ENCODE measurements at places on chromosomes 2 and 18. TPM values are rescaled to one million over a fixed set of nuclear protein-coding genes. Genes with fewer than 3 reads are reported as not detected.
A peak's percentile ranks its signal among the peaks of the same experiment; 100 is the strongest.

Gene PLCD4
- total RNA-seq = 5.7 TPM

Gene CRIM1
- 15.2 TPM for total RNA-seq

Gene MBP
- 25.5 TPM for total RNA-seq

Gene RAPH1
- total RNA-seq = 27.7 TPM

Gene SH3BP4
- 10.7 TPM for total RNA-seq

Gene CCBE1
- total RNA-seq = 0.40 TPM

Gene GTF2A1L
- total RNA-seq = not detected

Gene PARD6G
- 33.8 TPM for total RNA-seq

Gene PLGLB2
- 0.20 TPM for total RNA-seq

Gene GYPC
- 4.9 TPM for total RNA-seq

Gene POMC
- total RNA-seq = 0.44 TPM

Gene FKBP7
- total RNA-seq = 1.00 TPM

Gene RPL31
- total RNA-seq = 1,141 TPM

GRCh38 chr18:63684718-63685117, 18.0 kb upstream of the SERPINB11 start:
- ATAC-seq = no peak

DNA sequence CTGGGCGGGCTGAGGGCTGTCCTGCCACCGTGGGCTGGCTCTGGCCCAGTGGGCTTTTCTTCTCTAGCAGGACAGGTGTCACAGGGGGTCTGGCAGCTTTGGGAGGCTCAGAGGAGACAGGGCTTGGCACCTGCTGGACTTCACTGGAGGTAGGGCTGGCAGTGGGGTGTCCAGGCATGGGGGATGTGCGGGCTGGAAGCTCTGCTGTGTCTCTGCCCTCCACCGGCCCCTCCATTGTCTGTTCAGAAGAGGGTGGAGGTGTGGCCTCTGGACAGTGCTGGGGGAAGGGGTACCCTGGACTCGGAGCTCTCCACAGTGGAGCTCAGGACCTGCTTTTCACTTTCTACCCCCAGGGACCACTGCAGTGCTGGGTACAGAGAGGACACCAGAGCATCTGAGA, 9.2 kb downstream of the PTPRN start:
- no peak for ATAC-seq

DNA sequence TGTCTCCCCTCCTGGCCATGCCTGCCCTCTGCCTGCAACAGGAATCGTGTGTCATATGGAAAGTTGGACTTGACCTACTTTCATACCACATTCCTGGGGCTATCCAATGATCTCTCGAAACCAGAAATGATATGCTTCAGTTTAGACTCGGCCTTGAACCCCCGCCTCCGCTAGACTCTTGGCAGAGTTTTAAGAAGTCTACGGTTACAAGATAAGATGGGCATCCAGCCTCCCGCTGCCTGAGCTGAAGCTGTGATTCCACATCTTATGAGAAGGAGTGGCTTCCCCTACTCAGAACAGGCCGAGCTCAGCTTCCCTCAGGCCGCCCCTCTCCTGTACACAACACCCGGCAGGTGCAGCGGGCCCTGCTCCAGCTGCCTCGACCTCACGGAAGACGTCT, 73.9 kb downstream of the MTCL1 start:
- ATAC-seq = no peak

- ATAC-seq = no peak
These were observed 109.2 kb downstream of the CCDC85A start for GRCh38 chr2:56292951-56293350.

GRCh38 chr2:1053786-1054185, 103.1 kb downstream of the SNTG2 start:
- ATAC-seq = no peak

- no peak for ATAC-seq
These were observed 4.8 kb downstream of the ITGA4 start for GRCh38 chr2:181462033-181462432.

DNA sequence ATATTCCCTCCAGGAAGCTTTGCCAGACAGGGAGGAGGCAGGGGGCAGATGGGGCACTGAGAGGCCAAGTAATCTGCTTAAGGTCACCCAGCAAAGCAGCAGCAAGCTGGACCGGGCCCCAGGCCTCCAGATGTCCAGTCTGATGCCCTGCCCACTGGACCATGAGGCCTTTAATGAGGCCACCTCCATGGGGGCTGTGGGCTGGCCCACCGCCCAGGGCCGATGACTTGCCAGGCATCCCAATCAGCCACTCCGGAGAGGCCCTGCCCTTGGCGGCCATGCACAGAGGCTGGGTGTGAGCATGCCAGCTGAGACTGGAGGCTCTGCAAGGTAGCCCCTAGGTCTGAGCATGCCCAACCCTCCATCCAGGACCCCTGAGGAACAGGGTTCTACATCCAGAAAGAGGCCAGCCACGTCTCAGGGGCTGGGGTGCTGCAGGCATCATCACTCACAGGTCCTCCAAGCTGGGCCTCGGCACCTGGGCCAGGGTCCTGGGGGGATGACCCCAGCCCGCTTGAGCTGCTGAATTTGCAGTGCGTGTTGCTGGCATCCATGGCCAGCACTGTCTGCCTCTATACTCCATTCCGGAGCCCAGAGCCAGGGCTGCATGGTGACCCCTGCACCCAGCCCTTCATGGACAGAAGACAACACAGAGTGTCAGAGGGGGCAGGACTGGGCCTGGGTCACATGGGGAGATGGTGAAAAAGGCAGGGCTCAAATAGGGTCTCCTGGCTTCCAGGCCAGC, 164.2 kb downstream of the INHBB start:
- no peak for ATAC-seq

DNA sequence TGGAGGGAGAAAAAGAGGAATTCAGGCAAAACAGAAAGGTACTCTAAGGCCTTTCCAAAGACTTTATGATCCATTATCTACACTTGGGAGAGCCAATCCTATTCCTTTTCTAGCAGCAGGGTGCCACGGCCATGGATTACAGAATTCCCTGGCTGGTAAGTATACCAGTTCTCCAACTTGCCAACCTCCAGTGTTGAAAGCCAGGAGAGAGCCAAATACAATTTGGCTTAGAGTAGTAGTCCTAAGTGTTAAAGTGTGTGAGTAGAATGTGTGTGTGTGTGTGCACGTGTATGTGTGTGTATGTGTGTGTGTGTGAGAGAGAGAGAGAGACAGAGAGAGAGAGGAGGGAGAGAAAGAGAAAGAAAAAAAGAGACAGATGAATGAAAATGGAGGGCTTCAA, 43.3 kb downstream of the WDPCP start:
- ATAC-seq = no peak

DNA sequence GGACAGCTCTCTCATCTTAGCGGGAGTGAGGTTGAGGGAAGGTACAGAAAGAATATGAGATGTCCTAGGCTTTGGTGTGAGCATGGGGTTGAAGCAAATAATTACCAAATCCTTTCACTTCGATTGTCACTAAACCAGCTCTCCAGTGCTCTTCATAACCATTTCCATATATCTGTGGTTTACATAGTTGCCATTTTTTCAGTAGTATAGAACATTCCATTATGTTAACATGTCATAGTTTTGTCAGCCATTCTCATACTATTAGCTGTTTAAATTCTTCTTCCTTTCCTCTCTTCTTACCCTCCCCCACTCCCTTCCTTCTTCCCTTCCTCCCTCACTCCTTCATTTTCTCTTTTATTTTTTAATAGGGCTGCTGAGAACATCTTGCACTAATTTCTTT, 205.9 kb downstream of the BABAM2 start:
- ATAC-seq = no peak

DNA sequence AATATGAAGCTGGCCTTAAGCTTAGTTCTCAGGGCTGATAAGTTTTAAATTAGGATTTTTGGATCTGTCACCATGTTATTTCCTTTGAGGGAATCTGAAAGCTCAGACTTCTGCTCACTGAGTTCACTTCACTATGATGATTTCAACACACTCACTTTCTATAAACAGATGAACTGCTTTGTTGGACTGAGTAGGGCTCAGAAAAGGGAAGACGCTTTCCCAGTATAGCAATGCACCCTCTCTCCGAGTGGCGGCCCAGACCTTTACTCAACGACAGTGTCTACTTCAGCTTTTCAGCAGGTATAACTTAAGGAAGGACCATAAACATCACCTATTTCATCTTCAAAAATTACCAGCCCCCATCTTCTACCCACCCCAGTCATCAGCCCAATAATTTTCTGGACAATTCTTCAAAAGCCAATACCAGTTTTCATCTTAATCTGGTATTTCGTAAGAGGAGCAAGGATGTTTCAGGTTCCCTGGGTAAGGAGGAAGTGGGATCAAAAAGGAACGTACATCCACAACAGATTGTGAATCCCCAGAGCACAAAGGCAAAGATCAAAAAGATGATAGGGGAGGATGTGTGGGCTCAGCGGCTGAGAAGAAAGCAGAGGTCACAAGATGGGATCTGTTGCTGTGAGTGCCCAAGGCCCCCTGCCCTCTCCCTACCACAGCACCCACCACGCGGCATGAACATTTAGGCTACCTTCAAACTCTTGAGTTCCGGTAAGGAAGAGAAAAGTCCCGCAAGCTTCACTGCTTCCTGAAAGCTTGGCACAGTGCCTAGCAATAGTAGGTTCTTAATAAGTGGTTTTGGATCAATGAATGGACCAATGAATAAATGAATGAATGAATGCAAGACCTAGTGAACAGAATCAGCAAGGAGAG, 41.9 kb downstream of the LPIN2 start:
- ATAC-seq = peak; percentile 48

GRCh38 chr2:8122520-8122919, 559.3 kb upstream of the ID2 start:
- ATAC-seq = no peak

- ATAC-seq = no peak
These were observed 516.8 kb downstream of the ADCYAP1 start for GRCh38 chr18:1421502-1421901.

DNA sequence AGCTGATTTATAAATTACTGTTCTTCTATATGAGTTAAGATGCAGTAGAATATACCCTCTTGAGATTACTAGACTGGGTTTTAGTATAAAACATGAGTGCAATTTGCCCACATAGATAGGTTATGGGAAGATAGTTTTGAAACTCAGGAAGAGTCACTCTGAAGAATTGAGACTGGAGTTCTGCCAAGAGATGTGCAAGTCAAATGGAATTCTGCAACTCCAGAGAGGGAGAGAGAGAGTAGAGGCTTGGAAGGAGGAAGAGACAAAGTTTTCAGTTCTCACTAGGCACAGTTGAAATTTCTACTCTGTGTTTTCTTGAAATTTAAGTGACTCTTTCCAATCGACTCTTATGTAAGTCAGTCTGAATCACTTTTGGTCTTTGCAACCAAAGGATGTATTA, 878.8 kb downstream of the TSN start:
- ATAC-seq = no peak

DNA sequence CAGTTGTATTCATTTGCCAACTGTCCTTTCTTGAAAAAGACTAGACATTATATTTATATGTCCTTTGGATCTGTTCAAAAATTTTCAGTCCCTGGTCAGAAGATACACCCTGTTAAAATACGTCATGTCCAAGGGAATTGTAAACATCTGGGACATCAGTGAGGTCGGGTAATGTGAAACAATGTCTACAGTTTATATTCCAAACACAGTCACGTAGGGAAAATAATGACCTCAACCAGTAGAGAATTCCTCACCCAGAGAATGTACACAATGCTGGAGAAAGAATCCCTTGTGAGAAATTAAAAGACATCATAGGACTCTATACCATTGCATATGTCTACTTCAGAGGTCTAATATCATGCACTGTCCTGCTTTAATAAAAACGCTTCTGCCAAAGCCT, 888.0 kb upstream of the CHAC2 start:
- ATAC-seq = no peak

GRCh38 chr18:13302040-13302439, 83.5 kb downstream of the LDLRAD4 start:
- no peak for ATAC-seq

GRCh38 chr2:217610401-217610814, 392.4 kb downstream of the TNS1 start:
- peak; percentile 64 for ATAC-seq

DNA sequence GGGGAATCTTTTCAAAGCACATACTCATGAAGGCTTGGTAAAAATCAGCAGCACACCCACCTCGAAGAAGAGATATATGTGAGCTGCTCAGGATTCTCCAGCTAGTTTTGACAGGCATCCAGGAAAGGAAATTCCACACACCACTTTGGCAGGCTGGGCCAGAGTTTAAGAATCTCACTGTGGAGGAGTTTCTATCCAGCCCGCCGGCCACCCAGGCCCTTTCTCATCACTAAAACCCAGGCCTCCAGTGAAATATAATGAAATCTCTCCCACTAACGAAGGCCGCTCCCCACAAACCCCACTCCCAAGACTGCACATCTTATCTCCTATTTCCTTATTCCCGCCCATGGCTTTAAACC, 202.0 kb downstream of the GLI2 start:
- ATAC-seq = no peak

DNA sequence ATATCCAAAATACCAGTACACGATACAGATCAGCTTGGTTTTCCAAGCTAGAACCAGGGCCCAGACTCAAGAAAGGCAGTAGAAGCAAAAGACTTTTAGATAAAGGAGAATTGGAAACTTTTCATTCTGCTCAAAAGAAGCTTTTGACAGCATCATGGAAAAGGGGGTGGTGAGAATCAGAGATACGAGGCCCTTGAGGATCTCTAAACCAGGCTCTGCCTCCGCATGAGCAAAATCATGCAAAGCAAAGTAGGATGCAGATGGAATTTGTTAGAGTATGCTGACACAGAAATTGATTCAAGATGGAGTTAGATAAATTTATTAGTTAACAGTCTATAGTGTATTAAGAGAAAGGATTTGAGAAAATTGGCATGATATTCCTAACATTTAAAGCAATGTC, 39.8 kb downstream of the FAM98A start:
- no peak for ATAC-seq

- no peak for ATAC-seq
These were observed 466.0 kb downstream of the RIT2 start for GRCh38 chr18:42649331-42650035.

DNA sequence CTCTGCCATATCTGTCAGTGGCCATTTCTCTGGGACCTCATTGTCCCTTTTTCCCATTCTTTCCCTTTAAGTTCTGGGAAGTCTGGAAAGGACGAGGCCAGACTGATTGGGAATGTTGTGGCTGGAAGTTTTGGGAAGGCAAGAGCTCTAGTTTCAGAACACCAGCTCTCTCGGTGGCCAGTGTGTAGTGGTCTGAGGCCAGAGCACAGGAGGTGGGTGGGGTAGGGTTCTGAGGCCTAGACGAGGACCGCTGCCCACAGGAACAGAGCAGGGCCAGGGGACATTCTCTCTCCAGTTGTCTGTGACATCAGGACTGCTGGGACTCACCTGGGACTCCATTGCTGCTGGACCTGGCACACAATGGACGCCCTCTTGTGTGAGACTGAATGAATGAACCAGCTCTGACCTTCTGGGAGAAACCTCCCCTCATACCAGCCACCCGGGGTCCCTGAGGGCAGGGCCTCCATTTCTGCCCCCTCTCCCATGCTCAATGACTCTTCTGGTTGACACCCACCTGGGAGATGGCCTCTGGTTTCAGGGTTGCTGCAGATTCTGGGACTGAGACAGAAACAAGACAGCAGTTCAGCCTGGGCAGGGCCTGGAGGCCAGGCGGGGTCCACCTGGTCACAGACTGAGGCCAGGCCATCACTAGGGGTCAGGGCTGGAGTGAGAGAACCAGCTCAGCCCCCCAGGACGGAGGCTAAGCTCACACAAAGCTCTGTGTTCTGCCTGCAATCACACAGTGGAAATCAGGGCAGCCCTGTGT, 8.4 kb upstream of the NPPC start:
- ATAC-seq = no peak
